ENCODE measurements at places on chromosomes 2 and 18.

- H3K27me3 ChIP-seq = peaks cover 38% of the 10 kb centered on the region
- no peak overlapping the region for H3K4me3 ChIP-seq
- H3K4me1 ChIP-seq = peaks cover 7% of the 10 kb centered on the region
- no peak for DNase-seq
- no peaks in the 10 kb centered on the region for H3K36me3 ChIP-seq
- no peak overlapping the region for H3K27ac ChIP-seq
Observed at GRCh38 chr2:175001566-175001965, 3.6 kb downstream of the CHN1 start.

DNA sequence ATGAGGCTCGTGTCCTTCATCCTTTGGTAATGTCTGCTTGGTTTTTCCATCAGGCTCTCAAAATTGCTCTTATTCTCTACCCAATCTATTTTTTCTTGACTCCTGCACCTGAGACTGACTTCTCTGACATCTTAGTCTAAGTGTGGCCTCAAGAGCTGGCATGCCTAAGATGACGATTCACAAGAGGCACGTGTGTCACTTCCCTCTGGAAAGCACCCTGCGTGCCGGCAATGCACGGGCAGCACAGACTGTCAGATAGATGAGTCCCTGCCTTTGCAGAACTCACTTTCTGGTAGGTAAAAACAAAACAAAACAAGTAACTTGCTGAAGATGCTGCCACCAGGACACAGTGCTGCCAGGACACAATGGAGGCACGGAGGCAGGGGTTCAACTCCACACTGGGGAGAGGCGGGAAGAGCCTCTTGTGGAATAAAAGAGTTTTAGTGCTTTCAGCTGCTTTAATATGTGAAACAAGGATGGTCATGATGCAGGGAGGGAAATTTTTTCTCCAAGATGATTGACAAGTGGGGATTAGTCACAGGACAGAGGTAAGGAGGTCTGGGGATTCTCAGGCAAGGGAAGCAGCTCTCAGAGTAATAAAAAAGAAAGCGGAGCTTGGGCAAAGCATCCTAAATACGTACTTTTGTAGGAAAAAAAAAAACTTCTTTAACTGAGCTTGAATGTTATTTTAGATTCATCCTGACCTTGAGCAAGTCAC is 27.3 kb downstream of the CYB5A start:
- H3K27me3 ChIP-seq = no peaks in the 10 kb centered on the region
- H3K4me1 ChIP-seq = peaks cover 7% of the 10 kb centered on the region
- DNase-seq = peak; percentile 36
- peak overlapping the region; percentile 47 for H3K27ac ChIP-seq
- H3K36me3 ChIP-seq = peaks cover 7% of the 10 kb centered on the region
- no peak overlapping the region for H3K4me3 ChIP-seq

GRCh38 chr2:235558572-235558971 is 64.7 kb downstream of the AGAP1 start:
- no peaks in the 10 kb centered on the region for H3K36me3 ChIP-seq
- DNase-seq = no peak
- no peak overlapping the region for H3K4me3 ChIP-seq
- no peaks in the 10 kb centered on the region for H3K4me1 ChIP-seq

DNA sequence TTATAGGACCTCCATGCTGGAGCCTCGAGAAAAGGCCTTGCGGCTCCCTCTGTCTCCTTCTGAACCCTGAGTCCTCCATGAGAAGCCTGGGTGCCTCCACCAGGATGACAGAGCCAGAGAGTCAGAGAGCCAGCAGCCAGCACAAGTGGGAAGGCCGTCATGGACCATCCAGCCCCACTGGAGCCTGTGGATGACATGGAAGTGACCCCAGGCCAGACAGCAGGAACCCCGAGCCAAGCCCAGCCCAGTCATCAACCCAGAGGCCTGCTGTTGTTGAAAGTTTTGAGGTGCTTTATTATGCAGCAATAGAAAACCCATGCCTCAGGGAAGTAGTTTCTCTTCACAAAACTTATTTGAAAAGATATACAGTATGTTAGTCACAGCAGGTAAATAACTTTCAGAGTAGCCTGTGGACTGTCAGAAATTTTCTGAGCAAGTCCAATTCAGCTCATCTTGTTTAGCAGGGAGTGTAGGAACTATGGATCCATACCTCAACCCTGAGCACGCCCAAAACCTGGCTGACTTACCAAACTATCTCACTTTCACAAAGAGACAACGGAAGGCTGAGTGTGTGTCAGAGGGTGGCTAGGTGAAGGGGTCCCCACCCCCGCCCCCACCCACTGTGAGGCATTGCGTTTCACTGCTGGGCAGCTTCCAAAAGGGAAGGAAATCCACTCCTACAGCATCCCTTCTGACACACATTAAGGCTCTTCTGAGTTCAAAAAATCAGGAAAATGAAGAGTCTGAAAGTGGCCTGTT is 79.9 kb upstream of the NDUFV2 start:
- H3K4me1 ChIP-seq = peaks cover 5% of the 10 kb centered on the region
- H3K27me3 ChIP-seq = peaks cover 10% of the 10 kb centered on the region
- no peak overlapping the region for H3K4me3 ChIP-seq
- H3K36me3 ChIP-seq = no peaks in the 10 kb centered on the region
- DNase-seq = no peak
- H3K27ac ChIP-seq = no peak overlapping the region

DNA sequence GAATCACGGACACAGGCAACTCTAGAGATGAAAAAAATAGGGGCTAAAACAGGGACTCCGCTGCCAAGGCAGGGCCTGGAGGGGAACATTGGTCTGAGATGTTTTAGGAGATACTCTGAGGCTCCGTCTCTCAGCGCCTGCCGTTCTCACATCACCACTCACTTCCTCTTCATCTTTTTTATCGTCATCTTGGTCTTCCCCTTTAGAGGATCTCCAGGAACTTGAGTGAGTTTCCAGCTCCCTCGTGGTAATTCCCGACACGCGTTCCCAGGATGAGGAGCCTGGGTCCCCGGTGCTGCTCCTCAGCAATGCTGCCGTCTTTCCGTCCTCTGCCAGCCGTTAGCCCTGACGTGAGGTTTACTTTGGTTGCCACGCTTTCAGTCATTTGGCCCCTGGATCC is 16.1 kb downstream of the MLPH start:
- no peaks in the 10 kb centered on the region for H3K36me3 ChIP-seq
- H3K4me1 ChIP-seq = peaks cover 6% of the 10 kb centered on the region
- peaks cover 33% of the 10 kb centered on the region for H3K27me3 ChIP-seq
- DNase-seq = no peak
- H3K4me3 ChIP-seq = no peak overlapping the region

- DNase-seq = no peak
- no peaks in the 10 kb centered on the region for H3K4me1 ChIP-seq
- H3K27ac ChIP-seq = no peak overlapping the region
- H3K36me3 ChIP-seq = no peaks in the 10 kb centered on the region
Observed at GRCh38 chr2:239835056-239835455, 190.1 kb downstream of the NDUFA10 start.

- no peaks in the 10 kb centered on the region for H3K4me1 ChIP-seq
- H3K36me3 ChIP-seq = no peaks in the 10 kb centered on the region
- peaks cover 34% of the 10 kb centered on the region for H3K27me3 ChIP-seq
Observed at GRCh38 chr2:38092196-38092902, 16.4 kb upstream of the CYP1B1 start.

DNA sequence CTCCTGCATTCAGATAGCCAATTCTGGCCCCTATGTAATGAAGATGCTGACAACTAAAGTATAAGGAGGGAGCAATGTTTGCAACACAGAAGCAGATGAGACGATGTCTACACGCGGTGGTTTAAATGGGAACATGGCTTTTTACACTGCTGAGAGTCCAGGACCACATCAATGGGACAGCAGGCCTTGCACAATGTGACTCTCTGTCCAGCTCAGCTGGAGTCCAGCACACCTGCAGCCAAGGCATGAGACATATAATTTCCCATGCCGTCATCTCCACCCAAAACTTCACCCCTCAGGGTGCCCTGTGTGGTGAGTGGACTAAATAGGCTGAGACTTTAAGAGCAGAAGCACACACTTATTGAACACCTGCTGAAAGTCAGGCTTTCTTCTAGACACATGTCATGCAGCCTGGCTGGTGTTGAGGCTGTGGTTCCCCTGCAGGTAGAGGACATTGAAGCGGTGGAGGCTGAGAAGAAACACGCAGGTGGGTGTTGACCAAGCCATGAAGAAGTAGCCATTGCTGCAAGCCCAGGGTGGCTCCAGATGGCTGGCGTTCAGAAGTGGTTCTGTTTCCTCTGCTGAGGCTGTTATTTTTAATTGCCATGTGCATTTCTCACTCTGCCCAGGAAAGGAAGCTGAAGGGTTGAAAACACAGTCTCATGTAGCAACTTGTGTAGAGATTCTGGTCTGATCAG is 345.6 kb downstream of the MYCN start:
- H3K27me3 ChIP-seq = peaks cover 3% of the 10 kb centered on the region
- no peak overlapping the region for H3K4me3 ChIP-seq
- H3K36me3 ChIP-seq = no peaks in the 10 kb centered on the region
- DNase-seq = no peak
- H3K4me1 ChIP-seq = no peaks in the 10 kb centered on the region

DNA sequence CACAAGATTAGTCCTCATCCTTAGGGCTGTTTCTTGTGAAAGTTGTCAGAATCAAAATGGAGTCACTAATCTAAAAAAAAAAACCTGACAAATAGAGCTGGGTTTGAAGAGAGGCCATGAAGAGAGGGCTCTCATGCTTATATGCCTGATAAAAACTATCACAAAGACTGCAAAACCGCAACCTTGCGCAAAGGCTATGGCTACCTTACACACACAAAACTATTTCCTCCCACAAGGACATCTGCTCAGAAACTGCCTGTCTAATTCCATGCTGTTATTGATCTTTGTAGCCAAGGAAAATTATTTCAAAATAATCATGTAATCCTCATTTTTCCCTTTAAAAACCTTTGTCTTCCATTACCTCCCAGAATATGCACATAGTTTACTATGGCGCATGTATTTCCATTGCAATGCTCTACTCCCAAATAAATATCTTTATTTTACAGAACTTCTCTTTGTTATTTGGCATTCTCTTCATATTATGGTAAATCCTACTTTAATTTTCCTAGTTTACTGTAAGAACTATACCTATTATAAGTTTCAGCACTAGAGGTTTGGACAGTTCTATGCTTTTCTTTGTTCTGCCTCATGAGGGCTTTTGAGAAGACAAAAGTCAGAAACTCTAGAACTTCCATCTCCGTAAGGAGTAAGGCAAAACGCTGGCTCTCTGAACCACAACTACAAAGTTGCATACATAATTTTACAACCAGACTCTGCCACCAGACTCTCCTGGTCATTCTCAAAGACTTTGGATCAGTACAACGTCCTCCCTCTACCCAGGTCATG is 9.6 kb upstream of the DPYSL5 start:
- H3K27ac ChIP-seq = no peak overlapping the region
- H3K4me3 ChIP-seq = no peak overlapping the region
- no peak for DNase-seq
- no peaks in the 10 kb centered on the region for H3K4me1 ChIP-seq

DNA sequence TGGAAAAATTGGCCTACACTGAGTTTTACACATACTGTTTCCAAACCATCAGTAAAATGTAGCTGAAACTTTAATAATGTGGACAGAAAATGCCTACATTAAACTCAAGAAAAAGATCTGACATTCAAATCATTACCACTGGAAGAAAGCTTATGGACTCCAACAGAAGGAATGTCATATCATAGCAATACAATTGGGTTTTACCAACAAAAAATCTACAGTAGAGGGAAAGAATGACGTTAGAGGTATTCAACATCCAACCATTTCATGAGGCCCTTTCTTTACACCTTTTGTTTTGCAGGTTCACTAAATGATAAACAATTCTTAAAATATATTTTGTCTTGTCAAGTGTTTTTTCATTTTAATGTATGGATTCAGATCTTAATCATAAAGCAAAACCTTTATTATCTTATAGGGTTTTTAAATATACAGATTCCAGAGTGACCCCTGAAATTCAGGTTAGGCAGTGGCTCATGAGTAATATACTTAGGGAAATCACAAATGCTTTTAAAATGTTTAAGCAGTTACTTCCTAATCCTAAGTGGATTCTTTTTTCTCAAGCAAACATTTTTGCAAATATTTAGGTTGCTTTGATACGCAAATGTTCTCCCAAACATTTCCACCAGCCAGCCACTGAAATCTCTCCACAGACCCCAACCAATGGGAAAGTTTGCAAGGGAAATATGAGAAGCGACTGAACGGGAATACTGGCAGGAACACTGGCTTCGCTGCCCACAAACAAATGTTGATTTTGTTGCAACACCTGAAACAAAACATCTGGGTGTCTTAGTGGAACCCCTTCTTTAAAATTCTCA is 168.7 kb downstream of the TCF4 start:
- DNase-seq = no peak
- H3K4me1 ChIP-seq = no peaks in the 10 kb centered on the region
- no peak overlapping the region for H3K4me3 ChIP-seq
- H3K36me3 ChIP-seq = no peaks in the 10 kb centered on the region

- peak; percentile 59 for DNase-seq
- peak overlapping the region; percentile 63 for H3K4me3 ChIP-seq
- H3K36me3 ChIP-seq = no peaks in the 10 kb centered on the region
- peak overlapping the region; percentile 92 for H3K27ac ChIP-seq
Observed at GRCh38 chr2:37585295-37585908, 86.0 kb downstream of the CDC42EP3 start.

- H3K36me3 ChIP-seq = peaks cover 25% of the 10 kb centered on the region
- DNase-seq = no peak
- no peak overlapping the region for H3K4me3 ChIP-seq
- no peaks in the 10 kb centered on the region for H3K27me3 ChIP-seq
- peaks cover 71% of the 10 kb centered on the region for H3K4me1 ChIP-seq
Observed at GRCh38 chr2:28901202-28901601, 6.7 kb downstream of the WDR43 start.

GRCh38 chr2:53422979-53423378 is 344.6 kb upstream of the CHAC2 start:
- peaks cover 3% of the 10 kb centered on the region for H3K27me3 ChIP-seq
- H3K36me3 ChIP-seq = no peaks in the 10 kb centered on the region
- no peak overlapping the region for H3K27ac ChIP-seq
- DNase-seq = peak; percentile 12
- no peaks in the 10 kb centered on the region for H3K4me1 ChIP-seq

GRCh38 chr2:84741182-84741822 is 139.6 kb downstream of the TRABD2A start:
- H3K27me3 ChIP-seq = no peaks in the 10 kb centered on the region
- peak; percentile 75 for DNase-seq
- no peak overlapping the region for H3K27ac ChIP-seq
- peaks cover 1% of the 10 kb centered on the region for H3K36me3 ChIP-seq
- peaks cover 10% of the 10 kb centered on the region for H3K4me1 ChIP-seq
- no peak overlapping the region for H3K4me3 ChIP-seq

DNA sequence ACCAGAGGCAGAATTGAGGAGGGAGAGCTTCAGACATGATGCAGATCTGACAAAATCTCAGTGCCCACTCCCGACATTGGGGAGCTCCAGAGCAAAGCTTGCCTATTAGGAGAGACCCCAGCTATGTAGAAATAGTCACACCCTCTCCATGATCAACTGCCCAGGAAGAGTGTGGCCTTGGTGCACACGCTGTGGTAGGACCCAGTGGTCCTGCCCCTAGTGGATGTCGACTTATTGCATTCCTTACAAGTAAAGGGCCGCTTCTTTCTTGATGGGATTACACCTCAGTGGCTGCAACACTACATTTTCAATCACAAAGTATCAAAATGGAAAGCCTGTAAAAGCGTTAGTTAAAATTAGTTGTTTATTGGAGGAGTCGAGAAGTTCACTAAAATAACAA is 64.2 kb downstream of the VRK2 start:
- no peaks in the 10 kb centered on the region for H3K27me3 ChIP-seq
- H3K4me1 ChIP-seq = peaks cover 13% of the 10 kb centered on the region
- H3K36me3 ChIP-seq = peaks cover 10% of the 10 kb centered on the region
- no peak overlapping the region for H3K27ac ChIP-seq
- no peak for DNase-seq

GRCh38 chr2:220277445-220277975 is 650.1 kb downstream of the SLC4A3 start:
- no peak overlapping the region for H3K27ac ChIP-seq
- H3K4me3 ChIP-seq = no peak overlapping the region
- H3K36me3 ChIP-seq = no peaks in the 10 kb centered on the region
- H3K27me3 ChIP-seq = peaks cover 2% of the 10 kb centered on the region

Data from activated CD4-positive, alpha-beta memory T cell treated with anti-CD3 and anti-CD28 coated beads for 36 hours (primary cell).